ENCODE measurements at places on chromosomes 3 and 15.

DNA sequence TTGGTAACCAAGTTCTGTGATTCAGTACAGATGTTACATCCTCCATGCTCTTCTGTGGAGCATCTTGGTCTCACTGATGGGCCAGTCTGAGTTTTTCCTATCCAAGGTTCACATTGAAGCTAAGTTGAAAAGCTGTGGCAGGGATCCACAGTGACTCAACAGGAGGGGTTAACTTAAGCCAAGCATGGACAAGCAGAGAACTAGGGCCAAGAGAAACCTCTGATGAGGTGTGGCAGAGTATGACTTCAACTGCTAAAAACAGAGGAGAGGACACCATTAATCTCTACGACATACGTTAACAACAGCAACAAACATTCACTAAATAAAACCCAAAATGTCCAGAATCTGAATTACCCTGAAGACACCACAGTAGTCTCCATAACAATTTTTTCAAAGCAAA is 268.1 kb upstream of the UBE2E2 start:
- no peak for DNase-seq

- no peak for DNase-seq
Observed at GRCh38 chr3:11145888-11146287, 8.4 kb upstream of the HRH1 start.

DNA sequence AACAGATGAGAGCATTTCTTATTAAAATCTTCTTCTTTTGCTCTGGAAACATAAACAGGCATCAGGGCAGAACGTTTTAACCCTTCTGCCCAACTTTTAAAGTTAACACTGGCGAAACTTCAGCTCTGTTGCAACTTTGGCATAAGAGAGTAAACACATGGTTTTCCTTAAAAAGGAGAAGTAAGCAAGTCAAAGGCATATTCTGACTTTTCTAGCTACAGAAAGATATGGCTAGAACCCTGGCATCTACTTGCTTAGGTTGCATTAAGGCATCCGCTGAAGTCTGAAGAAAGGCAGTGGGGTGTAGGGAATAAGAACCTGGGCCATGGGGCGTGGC is 13.3 kb upstream of the IL16 start:
- peak; percentile 62 for DNase-seq

DNA sequence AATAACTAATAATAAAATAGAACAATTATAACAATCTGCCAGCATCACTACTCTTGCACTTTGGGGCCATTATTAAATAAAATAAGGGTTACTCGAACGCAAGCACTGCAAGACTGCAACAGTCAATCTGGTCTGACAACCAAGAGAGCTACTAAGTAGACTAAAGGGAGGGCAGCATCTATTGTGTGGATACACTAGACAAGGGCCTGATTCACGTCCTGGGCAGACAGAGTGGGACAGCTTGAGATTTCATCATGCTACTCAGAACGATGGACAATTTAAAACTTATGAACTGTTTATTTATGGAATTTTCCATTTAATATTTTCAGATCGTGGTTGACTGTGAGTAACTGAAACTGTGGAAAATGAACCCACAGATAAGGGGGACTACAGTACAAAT is 39.5 kb downstream of the TNIK start:
- no peak for DNase-seq

DNA sequence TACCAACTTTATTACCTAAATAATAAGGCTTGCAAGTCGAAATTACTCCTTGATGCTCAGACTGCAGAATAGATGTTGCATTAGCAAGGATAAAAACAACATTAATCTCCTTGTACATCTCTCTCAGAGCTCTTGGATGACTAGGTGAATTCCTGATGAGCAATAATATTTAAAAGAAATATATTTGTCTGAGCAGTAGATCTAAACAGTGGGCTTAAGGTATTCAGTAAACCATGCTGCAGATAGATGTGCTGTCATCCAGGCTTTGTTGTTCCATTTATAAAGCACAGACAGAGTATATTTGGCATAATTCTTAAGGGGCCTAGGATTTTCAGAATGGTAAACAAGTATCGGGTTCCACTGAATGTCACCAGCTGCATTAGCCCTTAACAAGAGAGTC is 257.1 kb downstream of the TUSC7 start:
- DNase-seq: no peak

DNA sequence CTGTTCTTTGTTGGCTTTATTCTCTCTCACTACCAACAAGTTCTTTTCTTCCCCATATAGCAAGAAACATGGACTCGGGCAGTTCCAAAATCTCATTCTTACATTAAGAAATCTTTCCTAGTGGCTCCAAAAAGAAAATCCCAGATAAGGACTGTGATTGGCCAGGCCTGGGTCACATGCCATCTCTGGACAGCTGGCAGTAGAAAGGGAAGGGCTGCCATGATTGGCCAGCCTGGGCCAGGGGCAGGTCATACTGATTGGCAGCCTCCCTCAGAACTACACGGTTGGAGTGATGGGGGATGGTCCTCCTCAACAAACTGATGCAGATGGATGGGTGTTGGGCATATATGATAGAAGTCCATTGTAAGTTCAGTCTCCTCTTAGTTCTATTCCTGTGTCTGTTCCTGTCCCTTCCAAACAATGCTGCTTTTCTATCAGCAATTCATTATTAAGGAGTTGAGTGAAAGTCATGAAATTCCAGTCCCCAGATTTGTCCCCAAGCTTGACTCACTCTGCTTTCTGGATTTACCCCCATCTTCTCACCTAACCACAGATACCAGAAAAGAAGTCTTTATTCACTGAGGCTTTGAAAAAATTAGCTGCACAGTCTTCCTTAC is 175.5 kb downstream of the ATG7 start:
- no peak for DNase-seq

DNA sequence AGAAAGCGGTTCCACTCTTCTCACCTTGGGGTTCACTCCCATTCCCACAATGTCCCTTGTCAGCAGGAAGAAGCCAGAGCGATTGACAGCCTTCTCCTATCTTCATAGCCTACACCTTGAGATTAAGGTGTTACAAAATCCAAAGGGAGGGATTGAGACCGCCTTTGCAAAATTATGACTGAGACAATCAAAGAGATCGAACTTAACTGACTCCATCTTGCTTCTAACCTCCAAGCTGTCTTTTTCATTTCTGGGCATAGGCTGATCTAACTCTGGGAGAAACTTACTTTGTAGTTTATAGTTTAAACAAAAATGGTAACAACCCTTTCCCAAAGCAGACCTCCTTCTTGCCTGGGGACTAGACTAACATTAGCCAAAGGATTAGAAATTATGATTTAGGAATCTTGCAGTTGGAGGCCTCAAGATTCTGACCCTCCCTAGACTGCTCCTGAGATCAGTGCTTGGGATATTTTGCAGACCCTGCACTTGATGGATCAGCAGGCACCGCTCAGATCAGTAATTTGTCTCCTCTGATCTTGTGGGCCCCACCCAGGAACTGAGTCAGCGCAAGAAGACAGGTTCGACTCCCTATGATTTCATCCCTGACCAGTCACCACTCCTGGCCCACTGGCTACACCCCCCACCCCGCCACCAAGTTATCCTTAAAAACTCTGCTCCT is 40.0 kb downstream of the PAQR5 start:
- no peak for DNase-seq

DNA sequence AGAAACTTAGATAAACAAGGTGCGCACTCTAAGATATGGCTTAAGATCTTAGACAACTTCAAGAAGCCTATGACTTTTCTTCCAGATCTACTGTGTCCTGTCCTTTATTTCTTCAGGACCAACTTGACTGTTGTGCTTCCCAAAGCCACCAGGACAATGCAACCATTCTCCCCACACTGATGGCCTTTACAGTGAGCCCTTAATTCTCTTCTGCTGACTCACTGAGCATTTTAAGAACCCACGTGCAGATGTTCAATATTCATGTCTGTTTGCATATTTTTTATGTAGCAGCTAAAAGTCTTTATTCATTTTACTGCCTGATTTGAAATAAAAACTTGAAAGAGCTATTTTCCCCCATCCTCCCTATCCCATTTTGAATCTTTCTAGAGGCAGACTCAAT is 103.3 kb upstream of the SLC2A2 start:
- DNase-seq: no peak

DNA sequence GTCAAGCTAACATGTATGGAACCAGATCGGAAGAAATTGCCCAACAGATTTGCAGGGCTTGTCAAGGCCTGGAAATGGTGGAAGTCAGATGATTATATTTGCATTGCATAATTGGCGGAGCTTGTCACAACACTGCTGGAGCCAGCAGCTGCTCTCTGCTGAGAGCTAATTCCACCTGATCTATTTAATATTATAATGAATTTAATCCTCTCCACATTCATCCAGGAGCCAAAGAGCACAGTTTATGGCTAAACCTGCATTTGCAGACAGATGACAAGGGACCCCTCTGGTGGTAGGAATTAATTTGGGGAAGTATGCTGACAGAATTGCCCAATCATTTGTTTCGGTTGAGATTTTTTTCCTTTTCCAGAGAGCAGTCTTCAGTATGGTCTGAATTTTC is 730.2 kb downstream of the TUSC7 start:
- peak; percentile 64 for DNase-seq

DNA sequence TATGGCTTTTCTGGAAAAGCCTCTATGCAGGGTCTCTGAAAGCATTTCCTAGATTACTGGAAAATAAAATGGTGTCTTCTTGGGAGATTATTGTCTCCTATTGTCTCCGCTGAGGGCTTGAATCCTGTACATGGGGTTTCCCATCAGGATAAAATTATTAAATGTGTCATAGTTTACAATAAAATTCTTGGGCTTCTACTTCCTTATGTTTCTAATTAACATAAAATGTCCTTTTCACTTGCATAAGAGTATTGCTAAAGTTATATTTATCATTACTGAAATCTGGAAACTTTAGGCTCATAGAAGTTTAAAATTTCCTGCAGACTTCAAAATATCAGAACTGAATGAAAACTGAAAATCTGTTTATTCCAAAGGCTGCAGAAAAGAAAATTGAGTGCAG is 595.5 kb upstream of the AGTR1 start:
- no peak for DNase-seq

GRCh38 chr3:46997453-46998091 is 18.1 kb downstream of the NBEAL2 start:
- DNase-seq: no peak

GRCh38 chr3:52401021-52401420 is 43.9 kb downstream of the SEMA3G start:
- DNase-seq: no peak

DNA sequence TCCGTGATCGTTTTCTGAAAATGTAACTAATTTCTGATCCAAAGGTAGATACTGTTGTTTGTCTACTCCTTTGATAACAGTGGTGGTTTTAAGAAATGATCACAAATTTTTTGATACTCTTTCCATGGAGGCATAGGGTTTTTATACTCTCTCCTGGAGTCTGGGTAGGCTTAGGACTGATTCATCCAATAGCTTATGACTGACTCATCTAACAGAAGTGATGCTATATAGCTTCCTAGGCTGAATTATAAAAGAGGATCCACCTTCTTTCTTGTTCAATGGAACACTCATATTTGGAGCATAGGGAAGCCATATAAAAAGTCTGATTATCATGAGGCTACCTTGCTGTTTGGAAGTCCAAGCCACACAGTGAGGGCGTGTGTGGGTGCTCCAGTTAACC is 84.3 kb downstream of the CHST2 start:
- no peak for DNase-seq

DNA sequence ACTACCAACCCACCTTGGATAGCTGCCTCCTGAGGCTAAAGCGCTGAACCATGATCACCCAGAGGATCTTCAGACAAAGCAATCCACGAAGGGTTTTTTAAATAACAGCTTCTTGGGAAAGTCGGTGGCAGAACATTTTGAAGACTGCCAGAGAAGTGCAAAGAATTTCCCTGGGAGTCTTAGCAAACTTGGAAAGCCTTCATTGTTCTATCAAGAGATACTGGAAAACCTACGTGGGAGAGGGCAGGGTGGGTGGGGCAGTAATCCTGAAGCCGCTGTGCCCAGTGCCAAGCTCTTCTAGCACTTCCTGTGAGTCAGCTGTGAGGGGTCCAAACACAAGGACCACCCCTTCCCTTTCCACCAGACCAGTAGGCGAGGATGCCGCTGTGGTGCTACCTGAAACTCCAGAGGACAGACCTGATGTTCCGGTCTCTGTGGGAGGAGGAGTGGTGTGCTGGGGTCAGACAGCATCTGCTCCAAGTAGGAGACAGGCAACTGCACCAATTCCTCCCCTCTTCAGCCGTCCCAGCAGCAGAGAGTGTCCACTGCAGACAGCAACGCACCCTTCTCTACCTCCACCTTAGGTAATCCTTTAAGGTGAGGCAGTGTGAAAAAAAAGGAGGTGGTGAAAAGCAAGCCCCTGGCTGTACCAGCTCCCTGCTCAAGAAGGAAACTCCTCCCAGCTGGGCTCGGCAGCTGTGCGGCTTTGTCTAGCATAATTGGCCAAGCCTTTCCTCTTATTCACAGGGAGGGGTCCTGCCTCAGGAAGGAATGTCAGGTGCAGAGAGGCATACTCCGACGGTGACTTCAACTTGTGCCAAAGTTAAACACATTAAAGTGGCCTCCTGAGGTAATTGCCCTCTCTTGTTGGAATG is 99.0 kb downstream of the TMCC1 start:
- no peak for DNase-seq

DNA sequence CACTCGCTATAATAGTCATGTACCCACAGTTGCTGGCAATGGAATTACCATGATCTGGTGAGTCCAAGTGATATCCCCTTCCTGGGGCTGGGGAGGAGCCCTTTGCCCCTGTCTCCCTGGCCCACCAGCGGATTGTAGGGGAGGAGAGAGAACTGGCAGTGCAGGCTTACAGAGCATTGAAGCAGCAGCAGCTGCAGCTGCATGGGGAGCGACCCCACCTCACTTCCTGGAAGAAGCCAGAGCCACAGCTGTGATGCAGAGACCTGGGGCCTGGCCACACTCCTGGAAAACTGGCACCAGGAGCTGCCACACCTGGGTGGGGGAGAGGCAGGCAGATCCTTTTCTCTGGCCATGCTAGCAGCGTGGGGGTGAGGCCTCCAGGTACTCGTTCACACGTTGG is 300.1 kb upstream of the PROK2 start:
- DNase-seq: no peak

DNA sequence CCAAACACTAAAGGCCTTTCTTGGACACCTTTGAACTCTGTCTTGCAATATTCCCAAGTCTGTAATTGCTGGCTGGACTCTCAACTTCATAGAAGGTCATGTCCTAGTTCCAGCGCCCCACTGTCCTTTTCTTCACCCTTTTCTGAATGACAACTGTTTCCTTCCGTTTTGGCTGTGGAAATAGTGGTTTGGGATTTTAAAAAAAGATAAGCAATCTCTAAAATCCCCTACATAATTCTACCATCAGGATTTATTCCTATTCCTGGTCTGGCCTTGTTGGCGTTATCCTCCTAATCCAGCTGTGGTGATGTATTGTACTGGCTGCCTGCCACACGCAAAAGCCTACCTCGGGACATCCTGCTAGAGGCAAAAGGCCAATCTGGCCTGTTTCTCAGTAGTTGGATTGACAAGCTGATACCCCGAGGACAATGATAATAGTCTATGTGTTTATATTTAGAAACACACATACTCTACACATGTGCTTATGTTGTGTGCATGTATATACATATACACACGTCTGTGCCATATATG is 440.3 kb upstream of the DPH6 start:
- no peak for DNase-seq

DNA sequence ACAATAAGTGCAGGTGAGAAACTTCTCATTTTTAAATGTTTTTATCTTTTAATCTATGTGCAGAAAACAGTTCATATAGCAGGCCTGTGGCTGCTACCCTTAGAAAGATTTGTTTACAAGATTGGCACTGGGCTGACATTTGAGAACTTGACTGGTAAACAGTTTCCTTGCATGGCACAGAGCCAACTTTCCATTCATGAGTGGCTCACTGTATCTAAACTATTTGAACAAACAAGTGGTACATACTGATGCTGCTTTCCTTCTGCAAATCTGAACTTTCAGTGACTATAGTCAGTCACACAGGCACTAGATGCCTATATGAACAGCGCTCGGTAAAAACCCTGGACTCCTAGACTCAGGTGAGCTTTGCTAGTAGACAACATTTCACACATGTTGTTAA is 6.3 kb upstream of the GTPBP8 start:
- no peak for DNase-seq
